Dermis lymphatic vessel endothelial cell (primary cell): ENCODE measurements at places on chromosomes 1 and 21. TPM values are rescaled to one million over a fixed set of nuclear protein-coding genes. Genes with fewer than 3 reads are reported as not detected.

Gene STUM
- 0.09 and 0.33 TPM in 2 replicates for total RNA-seq

Gene SPRR4
- not detected in 2 replicates for total RNA-seq

Gene CD46
- total RNA-seq, result 97.9 and 147 TPM in 2 replicates

Gene CYP4X1
- total RNA-seq, result 0.60 and 0.87 TPM in 2 replicates

Gene RAD54L
- 0.65 and 0.69 TPM in 2 replicates for total RNA-seq

Gene ABCA4
- 35.5 and 345 TPM in 2 replicates for total RNA-seq

Gene TRIM63
- total RNA-seq, result under 0.01 TPM in 1 of 2 replicates, not detected in the other
